SK-MEL-5 (cell line): ENCODE measurements at places on chromosomes 7 and 10.

DNA sequence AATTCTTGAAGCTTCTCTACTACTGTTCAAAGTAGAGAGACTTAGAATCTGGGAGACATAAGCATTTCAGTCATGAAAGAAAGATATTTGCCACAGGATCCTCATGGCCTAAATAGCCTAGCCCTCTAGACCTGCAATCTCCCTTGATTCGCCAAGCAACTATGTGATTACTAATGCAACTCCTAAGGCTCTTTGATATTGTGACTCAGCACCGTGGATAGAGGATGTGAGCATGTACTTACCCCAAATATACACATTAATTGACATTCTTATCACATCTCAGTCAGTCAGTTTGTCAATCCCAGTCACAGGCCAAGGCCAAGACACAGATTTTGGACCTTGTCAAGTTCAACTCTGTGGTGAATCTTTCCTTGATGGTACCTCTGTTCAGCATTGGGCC is 42.6 kb downstream of the GPR37 start:
- DNase-seq = peak; percentile 22

- peak; percentile 43 for DNase-seq
Observed at GRCh38 chr7:27901028-27901760, 161.2 kb downstream of the TAX1BP1 start.

DNA sequence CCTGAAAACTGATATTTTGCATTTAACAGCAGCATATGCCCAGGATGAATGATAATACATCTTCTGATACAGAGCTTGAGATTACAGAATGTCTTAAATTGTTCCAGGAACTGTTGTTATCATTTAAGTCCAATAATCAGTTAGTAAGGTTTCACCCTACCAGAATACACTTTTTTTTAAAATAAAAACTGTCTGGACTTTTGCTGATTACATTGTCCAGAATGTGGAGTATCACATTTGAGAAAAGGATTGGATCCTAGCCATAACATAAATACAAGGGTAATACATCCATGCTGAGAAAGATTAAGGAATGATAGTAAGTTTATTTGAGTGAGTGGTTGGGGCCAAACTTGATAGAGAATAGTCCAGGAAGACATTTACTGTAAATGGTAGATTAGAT is 71.0 kb downstream of the SEPTIN7 start:
- no peak for DNase-seq

DNA sequence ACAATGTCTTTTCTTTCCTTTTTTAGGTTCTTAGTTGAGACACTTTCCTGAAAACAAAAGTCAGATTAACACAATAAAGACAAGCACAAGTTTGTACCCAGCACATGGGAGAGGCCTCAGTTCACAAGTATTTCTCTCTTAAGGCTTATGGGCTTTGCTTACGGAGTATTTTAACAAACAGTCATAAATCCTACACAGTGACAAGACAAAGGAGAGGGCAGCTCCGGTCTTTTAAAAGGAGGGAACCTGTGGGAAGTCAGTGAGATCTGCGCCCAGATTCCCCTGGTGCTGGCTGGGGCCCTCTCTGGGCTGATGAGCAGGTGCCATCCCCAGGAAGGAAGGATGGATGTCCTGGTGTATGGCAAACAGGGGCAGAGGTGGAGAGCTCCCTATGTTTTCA is 398.6 kb downstream of the ACTR3B start:
- no peak for DNase-seq

DNA sequence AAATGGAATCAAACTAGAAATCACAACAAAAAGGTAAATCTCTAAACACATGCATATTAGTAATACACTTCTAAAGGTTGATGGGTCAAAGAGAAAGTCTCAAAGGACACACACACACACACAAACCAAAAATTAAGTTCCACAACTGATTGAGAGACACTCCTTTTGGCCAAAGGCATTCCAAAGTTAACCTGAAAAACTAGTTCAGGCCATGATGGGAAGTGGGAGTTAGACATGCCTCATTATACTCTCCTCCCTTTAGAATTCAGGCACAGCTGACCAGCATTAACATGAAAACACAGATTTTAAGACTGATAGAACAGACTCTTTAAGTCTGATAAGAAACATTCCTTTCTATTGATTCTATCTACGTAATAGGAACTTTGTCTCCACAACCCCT is 332.4 kb upstream of the IGFBP3 start:
- no peak for DNase-seq
